Uterus (tissue), 4 donors: ENCODE measurements at places on chromosomes 13 and 19. TPM values are rescaled to one million over a fixed set of nuclear protein-coding genes. Genes with fewer than 3 reads are reported as not detected.

ETV2 gene
- total RNA-seq, result not detected

NLRP4 gene
- total RNA-seq, result not detected

- DNase-seq, result no peak
Observed at GRCh38 chr19:13872695-13873389, 4.1 kb upstream of the NANOS3 start.

NMRK2 gene
- total RNA-seq, result not detected

OR1I1 gene
- not detected for total RNA-seq

DNA sequence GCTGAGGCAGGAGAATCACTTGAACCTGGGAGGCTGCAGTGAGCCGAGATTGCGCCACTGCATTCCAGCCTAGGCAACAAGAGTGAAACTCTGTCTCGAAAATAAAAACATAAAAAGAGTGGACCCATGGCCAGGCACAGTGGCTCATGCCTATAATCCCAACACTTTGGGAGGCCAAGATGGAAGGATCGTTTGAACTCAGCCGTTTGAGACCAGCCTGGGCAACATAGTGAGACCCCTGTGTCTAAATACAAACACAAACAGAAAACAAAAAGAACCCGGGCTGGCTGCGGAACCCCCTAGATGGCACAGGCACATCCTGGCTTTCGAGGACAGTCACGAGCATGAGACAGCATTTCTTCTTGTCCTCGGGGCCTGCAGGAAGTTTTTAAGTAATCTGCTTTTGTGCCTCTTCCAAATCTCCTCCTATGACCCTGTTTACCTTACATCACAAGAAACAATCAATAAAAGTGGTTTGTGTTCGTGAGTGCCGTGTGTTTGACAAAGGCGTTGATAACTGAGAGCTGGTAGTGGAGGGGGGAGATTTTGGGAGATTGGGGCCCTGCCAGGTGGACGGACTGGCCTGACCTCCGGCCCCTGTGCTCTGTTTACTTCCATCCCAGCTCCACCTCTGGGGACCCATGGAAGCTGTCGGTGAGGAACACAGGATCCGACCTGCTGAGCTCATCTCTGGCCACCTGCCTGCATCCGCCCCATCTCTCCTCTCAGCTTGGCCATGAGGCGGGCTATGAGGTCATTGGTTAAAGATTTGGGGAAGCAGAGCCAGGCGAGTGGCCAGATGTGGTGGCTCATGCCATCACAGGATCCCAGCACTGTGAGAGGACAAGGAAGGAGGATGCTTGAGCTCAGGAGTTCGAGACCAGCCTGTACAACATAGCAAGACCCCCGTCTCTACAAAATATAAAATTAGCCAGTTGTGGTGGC is 5.9 kb upstream of the GDF15 start:
- DNase-seq, result peak; percentile 99

DNA sequence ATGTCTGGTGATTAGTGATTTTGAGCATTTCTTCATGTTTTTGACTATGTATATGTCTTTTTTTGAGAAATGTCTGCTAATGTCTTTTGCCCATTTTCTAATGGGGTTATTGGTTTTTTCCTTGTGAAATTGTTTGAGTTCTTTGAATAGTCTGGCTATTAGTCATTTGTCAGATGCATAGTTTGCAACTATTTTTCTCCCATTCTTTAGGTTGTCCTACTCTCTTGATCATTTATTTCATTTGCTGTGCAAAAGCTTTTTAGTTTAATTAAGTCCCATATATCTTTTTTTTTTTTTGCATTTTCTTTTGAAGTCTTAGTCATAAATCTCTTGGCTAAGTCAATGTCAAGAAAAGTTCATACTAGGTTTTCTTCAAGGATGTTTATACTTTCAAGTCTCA is 449.8 kb downstream of the DACH1 start:
- no peak for DNase-seq

GRCh38 chr19:38638461-38638860 is 9.0 kb upstream of the ACTN4 start:
- DNase-seq, result no peak

NLRP5 gene
- total RNA-seq, result not detected

- no peak for DNase-seq
Observed at GRCh38 chr13:40993987-40994386, 25.1 kb downstream of the ELF1 start.

ZNF550 gene
- total RNA-seq, result 4.4 TPM

ZNF90 gene
- 4.8 TPM for total RNA-seq

DNA sequence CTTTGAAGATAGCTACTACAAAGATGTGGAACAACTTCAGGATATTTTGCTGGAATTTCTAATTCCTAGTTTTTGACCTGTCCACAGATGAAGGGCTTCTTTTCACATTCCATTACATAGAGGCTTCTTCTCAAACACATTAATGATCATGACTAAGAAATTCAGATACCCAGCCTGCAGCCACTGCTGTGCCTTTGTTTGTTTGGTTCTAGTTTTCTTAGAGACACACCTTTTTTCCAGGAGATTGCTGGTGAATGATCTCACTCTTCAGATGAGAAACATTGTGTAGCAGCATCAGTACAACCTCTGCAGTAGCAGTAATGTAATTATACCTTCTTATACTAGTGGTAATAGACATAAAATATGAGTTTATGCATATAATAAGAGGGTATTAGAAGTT is 5.0 kb downstream of the TDRD3 start:
- DNase-seq, result no peak

GRCh38 chr13:51643105-51643881 is 59.0 kb downstream of the WDFY2 start:
- DNase-seq, result no peak

DNA sequence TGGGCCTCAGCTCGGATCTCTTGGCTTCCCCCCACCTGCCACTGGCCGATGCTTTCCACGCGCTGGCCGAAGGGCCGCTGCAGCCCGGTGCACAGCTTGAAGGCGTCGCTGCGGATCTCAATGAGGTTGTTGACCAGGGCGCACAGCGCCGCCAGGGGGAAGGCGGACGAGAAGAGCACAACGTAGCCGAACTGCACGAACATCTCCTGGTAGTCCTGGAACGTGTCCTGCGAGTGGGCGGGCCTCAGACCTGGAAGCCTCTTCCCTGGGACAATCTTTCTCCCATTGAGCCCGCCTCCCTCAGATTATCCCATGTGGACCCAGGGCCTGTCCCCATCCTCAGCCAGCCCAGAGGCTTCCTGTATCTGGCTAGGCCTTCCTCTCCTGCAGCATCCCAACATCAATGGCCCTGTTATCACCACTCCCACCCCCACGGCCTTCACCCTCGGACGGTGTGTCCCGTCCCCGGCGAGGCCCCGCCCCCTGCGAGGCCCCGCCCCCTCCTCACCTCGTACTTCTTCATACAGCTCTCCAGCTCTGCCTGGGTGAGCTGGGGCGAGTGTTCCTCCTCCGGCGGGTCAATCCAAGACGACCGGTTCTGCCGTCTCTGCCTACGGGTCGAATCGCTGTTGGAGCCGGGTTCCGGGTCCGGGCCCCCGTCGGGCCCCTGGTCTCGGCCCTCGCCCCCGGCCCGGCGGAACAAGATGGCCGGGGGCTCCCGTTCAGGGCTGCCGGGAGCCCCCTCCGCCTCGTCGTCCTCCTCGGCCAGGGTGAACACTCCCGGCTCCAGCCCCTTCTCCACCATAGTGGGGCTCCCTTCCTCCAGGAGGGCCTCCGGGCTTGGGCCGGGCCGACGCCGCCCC is 6.8 kb downstream of the ANO8 start:
- peak; percentile 75 for DNase-seq

DNA sequence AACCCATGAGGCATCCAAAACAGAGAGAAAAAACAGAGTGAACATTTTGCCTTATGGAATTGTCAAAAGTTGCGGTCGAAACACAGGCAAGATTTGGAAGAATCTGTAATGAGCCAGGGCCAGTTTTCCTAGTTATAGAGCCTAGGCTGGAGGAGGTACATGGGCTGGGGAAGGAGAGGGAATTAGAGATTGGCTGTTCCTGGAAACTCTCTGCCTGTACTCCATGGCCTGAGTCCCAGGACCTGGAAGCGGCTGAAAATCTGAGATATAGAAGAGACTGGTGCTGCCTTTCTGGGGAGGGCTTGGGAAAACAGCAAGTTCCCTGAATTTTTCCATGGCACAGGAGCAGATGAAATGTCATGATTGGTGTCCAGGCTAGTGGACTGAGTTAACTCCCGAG is 122.8 kb upstream of the KLF12 start:
- no peak for DNase-seq

DNA sequence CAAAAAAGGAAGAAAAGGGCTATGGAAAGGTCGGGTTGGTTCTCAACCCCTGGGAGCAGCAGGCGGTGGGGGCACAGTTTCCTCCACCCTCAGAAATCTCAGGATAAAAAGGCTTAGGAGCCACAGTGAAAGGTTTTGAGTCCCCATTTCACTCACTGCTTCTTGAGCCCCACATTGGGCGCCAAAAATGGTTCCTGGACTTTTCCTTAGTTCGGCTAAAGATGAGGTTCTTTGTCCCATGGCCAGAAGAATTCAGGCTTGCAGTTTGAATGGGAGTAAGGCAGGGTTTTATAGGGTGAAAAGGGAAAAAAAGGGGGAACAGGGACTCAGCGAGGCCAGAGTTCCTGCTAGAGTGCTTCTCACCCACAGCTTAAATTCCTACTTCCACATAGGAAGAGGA is 179.5 kb downstream of the GGACT start:
- DNase-seq, result no peak

GRCh38 chr19:5832061-5832460 is 7.4 kb downstream of the FUT6 start:
- DNase-seq, result no peak

ZNF570 gene
- 19.8 TPM for total RNA-seq

ZNF793 gene
- 21.3 TPM for total RNA-seq

- peak; percentile 6 for DNase-seq
Observed at GRCh38 chr13:112776971-112777370, 87.1 kb downstream of the ATP11A start.

SCEL gene
- total RNA-seq, result 0.48 TPM

CADM4 gene
- 2.1 TPM for total RNA-seq

GRCh38 chr19:49106648-49107135 is 7.5 kb upstream of the LIN7B start:
- no peak for DNase-seq

DNA sequence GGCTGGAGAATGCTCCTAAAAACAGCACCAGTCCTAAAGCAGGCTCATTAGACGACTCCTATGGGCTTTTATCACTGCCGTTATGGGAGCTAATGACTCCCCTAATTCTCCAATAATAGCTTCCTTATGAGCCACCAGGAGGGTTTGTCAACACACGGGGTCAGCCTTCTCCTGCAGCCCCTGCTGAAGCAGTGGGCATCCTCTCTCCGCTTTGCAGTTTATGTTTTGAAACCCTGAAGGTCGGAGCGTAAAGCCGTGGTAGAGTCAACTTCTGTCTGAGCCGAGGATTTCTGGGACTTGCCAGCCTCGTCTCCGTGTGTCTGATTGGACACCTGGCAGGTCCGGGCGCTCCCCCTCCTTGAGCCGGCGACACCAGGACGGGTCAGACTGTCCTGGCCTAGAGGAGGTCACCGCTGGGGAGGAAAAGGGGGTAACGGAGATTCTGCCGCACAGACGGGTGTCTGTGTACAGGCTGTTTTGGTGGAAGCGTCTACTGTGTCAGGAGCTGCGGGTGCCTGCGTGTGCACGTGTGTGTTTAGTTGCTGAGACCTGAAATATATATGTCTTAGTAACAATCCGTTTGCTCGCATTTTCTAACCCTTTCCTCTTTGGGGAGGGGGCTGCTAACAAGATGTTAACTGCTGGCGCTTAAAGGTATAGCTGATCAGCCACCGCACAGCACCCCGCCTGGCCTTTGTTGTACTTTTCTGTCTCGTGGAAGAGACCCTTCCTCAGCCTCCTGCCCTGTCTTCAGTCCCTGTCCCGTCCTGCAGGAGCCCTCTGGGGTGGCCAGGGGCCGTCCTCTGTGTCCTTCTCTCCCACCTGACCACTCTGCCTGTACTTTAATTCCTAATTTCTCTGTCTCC is 1.9 kb downstream of the KDM4B start:
- DNase-seq, result no peak

DNA sequence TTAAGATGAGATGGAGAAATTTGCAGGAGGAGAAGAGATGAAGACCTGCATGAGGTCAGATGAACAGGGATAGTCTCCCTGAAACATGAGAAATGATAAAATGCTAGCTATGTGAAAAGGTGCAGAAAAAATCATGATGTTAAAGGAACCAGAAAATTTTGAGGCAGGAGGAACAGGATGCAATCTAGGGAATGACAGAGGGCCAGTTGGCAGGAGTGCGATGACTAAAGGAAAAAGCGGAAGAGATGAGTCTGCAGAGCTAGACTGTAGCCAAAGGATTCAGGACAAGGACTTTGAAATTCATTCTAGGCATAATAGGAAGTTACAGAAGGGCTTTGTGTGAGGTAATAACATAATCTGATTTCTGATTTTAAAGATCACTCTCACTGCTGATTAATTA is 77.9 kb downstream of the TRPC4 start:
- DNase-seq, result no peak

CCL25 gene
- not detected for total RNA-seq

DNA sequence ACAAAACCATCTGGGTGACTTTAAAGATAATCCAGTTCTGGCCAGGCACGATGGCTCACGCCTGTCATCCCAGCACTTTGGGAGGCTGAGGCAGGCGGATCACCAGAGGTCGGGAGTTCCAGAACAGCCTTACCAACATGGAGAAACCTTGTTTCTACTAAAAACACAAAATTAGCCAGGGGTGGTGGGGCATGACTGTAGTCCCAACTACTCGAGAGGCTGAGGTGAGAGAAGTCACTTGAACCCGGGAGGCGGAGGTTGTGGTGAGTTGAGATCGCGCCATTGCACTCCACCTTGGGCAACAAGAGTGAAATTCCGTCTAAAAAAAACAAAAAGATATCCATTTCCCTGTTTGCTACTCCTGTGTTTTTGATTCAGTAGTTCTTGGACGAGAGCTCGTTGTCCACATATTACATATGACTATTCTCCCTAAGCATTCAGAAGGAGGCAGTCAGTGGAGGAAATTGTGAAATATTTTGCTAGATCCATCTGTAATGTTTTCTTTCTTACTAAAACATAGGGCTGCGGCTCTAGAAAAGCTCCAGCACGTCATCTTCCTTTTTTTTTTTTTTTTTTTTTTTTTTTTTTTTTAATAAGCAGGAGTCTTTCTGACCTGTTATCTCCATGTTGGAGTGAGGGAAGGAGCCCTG is 33.6 kb downstream of the ZNF701 start:
- DNase-seq, result no peak

DNA sequence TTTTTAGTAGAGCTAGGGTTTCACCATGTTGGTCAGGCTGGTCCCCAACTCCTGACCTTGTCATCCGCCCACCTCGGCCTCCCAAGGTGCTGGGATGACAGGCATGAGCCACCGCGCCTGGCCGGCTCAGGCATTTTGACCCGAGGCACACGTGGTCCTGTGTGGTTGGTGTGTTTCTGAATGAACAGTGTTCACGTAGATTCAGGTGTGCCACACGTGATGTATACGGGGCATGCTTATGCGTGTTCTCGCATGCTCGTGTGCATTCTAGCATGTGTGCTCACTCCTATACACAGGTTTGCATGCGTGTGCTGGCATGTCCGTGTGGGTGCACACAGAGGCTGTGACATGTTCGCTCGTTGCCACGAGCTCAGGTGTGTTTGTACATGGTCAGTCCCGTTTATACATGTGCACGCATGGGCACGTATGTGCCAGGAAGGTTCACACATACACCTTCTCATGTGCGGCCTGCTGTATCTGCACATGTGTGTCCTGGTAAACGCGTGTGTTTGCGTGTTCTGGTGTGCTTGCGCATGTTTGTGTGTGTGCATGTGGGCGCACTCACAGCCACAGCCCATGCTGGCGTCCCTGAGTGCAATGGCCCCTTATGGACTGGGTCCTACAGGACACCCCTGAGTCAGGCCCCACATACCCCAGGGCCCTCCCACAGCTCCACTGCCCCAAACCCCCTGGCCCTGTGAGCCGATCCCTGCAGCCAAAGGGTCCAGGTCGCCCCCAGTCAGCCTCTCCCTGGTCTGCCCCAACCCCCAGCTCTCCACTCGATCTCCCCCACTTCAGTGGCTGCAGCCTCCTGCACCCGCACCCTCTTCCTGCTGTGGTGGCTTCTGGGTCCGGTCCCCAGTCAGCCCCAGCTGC is 20.6 kb upstream of the TCF3 start:
- DNase-seq, result no peak

KIR2DL4 gene
- total RNA-seq, result not detected
